Myocyte (in vitro differentiated cells): ENCODE measurements at places on chromosomes 6 and 20.

DNA sequence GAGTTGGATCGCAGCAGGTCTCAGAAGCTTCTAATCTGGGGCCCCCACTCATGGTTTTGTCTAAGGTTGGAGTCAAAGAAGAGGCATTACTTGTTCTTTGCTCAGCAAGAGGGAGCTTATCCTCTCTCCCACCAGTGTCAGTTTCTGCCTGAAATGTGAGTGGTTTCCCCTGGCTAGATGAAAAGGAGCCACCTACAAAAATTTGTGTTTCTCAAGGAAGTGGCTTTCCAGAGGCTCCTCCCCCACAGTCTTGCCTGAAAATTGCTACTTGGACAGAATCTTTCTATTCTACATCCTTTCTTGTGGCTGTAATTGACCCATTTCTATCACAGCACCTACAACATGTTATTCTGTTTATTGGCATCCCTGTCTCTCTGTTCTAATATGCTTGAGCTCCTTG, 37.9 kb downstream of the SCML4 start:
- DNase-seq: peak; percentile 18

DNA sequence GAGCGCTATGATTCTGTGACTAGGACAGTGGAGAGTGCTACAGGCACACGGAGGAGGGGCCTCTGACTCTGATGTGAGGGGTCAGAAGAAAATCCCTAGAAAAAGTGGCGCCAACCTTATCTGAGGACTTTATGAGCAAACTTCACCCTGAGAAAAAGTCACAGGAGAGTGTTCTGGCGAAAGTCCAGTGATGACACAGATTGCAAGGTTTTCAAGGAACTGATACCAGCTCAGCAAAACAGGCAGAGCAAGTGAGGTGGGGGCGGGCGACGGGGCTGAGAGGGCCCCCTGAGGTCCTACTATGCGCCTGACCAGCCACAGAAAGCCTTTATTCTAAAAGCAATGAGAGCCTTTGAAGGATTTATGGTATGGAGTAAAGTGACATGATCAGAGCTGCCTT, 73.3 kb downstream of the SLC22A23 start:
- DNase-seq: no peak

- no peak for DNase-seq
Observed at GRCh38 chr6:168650671-168651111, 209.7 kb downstream of the SMOC2 start.

DNA sequence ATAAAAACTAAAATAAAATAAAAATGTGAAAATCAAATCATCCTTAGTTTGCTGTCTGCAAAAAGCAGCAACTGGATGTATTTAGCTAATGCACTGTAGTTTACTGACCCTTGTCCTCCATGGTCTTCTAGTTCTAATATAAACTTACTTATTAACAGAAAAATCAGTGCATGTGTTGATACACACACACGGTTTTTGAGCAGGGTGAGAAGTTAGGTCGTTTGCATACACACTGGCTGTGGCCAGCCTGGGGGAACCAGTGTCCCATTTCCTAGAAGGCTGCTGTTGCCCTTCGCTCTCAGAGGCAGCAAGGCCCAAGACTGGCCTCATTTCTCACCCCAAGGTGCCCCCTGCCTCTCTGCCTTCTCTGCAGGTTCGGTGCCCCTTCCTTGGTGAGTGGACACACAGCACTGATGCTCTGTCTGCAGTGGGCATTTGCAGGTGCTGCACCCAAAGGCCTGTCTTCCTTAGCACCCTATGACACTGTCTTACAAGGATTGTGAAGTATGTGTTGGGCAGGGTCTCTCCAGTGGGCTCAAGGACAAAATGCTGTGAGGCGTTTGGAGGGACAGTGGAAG, 168.5 kb downstream of the SCP2D1 start:
- DNase-seq: no peak

- peak; percentile 67 for DNase-seq
Observed at GRCh38 chr6:41546866-41547798, 951 bp downstream of the FOXP4 start.

DNA sequence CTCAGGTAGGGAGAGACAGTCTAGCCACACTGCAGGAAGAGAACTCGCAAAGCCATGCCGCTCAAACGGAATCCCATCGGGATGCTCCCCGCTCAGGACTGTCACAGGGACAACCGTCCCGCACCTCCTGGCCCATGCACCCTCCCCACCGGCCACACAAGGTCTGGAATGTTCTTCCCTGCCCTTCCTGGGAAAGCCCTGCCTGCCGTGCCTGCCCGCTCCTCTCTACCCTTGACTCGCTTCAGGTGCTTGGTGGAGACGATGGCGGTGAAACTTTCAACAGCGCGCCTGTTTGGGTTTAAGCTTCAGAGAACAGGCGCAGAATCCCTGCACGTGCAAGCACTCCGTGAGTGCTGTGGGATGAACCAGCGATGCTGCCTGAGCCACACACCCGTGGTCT, 20.6 kb downstream of the TAF4 start:
- DNase-seq: no peak

GRCh38 chr6:85368631-85369030, 81.3 kb upstream of the NT5E start:
- DNase-seq: no peak

- DNase-seq: no peak
Observed at GRCh38 chr20:63651942-63652191, 1.4 kb downstream of the STMN3 start.

GRCh38 chr20:56503916-56504315, 20.6 kb upstream of the FAM209A start:
- DNase-seq: no peak

- no peak for DNase-seq
Observed at GRCh38 chr20:61769286-61769832, 296.3 kb downstream of the TAF4 start.

DNA sequence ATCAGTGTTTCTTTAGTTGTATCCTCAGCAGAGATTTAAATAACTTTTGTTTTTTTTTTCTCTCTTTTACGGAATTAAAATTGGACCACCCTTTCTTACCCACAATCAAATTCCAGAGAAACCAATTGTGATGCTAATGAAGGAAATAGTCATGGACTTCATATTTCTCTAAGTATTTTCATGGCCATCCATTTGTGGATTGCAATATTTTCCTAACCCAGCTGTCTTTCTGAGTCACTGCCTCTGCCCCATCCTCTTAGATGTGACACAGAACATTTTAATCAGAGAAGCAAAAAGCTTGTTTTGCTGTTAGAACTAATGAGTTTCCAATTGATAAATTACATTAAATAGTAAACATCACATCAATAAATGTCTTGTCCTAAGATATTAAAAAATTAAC, 405.5 kb upstream of the ADGRB3 start:
- peak; percentile 44 for DNase-seq

DNA sequence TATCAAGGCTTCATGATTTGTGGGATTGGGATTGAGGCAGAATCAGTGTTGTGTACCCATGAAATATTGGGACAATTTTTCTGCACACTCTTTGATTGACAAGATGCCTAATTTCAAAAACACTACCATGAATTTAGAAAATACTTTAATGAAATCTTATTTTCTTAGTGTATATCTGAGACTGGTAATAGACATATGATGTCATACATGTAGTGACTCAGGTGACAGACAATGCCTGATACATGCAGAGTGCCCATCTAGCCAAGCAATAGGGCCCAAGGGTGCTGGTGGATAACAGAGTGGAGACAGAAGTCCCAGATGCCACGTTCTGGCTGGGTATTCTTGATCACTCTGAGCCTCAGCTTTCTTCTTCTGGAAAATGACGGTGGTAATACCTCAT, 279.6 kb upstream of the ARID1B start:
- DNase-seq: no peak

DNA sequence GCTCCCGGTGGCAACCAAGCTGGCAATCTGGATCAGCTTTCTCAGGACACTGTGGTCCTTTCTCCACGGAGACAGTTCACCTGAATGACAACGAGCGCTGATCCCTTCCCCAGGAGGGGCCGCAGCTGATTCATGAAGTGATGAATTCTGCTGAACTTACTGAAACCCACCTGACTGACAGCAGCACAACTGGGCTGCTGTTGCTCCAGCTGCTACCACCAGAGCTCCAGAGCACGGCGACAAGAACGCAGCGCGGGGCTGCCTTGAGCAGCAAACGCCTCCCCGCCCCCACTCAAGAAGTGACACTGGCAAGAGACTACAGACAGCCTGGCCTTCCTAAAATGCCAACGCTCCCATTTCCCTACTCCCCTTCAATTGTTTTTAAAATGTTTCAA, 10.0 kb downstream of the PXDC1 start:
- no peak for DNase-seq

GRCh38 chr6:1933292-1933691, 312.1 kb downstream of the GMDS start:
- DNase-seq: no peak

- no peak for DNase-seq
Observed at GRCh38 chr6:130779658-130780033, 47.6 kb upstream of the SMLR1 start.

DNA sequence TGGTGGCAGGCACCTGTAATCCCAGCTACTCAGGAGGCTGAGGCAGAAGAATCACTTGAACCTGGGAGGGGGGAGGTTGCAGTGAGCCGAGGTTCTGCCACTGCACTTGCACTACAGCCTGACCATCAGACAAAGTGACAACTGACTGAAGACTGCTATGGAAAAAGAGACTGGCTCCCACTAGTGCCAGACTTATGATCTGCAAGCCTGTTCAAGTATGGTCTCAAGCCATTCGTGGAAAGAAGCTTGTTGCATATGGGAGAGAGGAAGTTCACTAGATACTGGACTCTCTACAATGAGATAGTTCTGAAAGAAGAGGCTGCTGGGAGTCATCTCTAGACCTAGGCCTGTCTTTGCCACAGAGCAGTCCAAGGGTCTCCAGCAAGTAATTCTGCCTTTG, 26.7 kb downstream of the MDN1 start:
- peak; percentile 77 for DNase-seq

DNA sequence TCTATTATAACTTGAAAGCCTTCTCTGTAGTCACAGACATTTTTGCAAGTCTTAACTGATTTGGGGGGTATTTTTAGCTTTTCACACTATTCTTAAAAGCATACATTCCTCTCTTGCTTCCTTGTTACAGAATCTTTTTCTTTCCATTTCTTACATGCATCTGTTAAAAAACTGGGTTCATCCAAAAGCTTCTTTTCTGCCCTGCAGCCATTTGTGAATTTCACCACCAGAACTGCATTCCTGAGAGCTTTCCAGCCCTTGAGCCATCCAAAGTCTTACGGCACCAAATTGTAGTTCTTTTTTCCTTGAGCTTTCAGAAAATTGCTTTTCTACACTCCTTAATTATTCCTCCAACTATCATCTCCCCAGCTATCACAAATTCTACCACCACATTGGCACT, 19.7 kb upstream of the GSTA4 start:
- no peak for DNase-seq

DNA sequence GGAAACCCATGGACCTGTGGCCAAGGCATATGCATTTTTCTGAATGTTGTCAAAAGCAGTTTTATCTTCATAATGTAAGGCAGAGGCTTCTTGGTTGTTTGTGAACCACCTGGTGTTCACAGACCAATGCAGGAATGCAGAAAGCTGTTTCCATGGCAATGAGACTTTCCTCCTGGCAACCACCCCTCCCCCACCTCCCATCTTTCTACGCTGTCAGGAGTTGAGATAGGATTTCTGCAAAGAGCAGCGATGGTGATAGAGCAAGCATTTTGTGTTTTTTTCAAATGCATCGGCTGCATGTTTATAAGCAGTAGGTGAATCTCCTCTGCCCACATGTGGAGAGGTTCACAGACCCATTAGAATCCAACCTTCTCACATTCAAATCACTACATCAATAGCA, 114.1 kb upstream of the SMLR1 start:
- DNase-seq: no peak

DNA sequence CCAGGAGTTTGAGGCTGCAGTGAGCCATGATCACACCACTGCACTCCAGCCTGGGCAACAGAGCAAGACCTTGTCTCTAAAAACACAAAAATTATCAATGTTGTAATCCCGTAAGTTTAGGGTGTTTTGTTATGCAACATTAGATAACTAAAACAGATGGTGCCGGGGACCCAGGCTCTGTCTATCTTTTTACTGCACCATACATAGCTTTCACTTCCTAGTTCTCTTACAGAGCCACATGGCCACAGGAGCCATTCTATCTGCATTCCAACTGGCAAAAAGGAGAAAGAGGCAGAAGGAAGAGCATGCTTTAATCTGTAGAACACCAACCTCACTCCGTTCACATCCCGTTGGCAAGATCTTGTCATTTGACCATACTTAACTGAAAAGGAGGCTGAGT, 5.4 kb upstream of the TCF15 start:
- DNase-seq: no peak

- no peak for DNase-seq
Observed at GRCh38 chr6:128899341-128900050, 16.6 kb downstream of the LAMA2 start.

- DNase-seq: no peak
Observed at GRCh38 chr20:55258559-55258958, 746.8 kb downstream of the CBLN4 start.

- DNase-seq: no peak
Observed at GRCh38 chr6:18883851-18884250, 496.7 kb downstream of the RNF144B start.

DNA sequence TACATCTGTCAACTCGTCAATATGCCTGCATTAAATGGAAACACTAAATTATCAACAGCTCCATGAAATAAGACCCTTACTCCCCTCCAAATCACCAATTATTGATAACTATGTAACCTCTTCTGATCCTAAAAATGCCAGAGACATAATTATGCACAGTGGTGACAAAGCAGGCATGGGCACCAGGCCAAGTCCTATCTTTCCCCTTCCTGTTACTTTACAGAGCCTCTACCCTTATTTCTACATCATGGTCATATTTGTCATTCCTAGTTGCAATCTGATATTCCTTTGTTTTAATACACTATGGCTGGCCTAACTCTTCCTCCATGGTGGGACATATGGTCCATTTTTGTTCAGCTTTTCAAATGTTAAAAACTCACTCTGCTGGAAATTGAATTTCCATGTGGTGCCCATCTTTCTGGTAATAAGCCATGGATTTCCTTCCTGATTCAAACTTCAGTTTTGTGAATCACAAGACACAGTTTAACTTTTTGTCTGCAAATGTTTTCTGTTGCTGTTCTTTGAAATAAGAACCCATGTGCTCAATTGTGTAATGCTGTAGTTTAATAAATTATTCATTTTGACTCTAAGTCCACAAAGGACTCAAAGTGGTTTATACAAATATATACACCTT, 41.8 kb upstream of the ARFGEF2 start:
- DNase-seq: no peak
